ENCODE measurements at places on chromosomes 11 and 22. TPM values are rescaled to one million over a fixed set of nuclear protein-coding genes. Genes with fewer than 3 reads are reported as not detected.
A peak's percentile ranks its signal among the peaks of the same experiment; 100 is the strongest.

GRCh38 chr22:49738006-49738405, 89.7 kb downstream of the BRD1 start:
- no peak for DNase-seq

- no peak for DNase-seq
These were observed 91.2 kb downstream of the RPS6KA4 start for GRCh38 chr11:64450168-64450560.

DNA sequence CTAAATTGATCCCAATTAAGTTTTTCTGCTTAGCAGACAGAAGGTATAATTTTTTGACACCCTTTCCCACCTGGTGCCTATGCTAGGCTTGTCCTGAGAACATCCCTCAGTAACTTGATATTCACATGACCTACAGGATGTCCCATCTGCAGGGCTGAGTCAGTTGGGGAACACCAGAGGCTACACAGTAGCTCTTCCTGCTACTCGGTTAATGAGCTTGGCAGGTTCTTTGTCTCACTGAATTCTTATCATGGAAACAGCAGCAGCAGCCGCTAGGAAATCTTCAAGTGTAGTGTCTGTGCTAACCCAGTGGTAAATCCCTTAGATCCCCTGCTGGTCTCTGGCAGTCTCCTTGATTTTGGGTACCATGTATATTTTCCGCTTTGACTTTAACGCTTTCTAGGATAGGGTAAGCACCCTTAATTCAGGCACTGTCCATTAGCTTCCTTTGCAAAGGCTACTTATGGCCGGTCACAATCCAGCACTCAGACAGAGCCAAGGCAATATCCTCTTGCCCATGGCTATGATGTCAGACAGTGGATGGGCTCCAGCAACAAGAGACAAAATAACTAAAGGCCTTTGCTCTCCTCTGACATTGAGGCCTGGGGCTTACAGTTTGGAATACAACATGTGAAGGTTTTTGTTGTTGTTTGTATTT, 8.5 kb downstream of the MRPL16 start:
- DNase-seq, result peak; percentile 69

GRCh38 chr11:126357055-126357962, 1.8 kb downstream of the ST3GAL4 start:
- DNase-seq, result no peak

DNA sequence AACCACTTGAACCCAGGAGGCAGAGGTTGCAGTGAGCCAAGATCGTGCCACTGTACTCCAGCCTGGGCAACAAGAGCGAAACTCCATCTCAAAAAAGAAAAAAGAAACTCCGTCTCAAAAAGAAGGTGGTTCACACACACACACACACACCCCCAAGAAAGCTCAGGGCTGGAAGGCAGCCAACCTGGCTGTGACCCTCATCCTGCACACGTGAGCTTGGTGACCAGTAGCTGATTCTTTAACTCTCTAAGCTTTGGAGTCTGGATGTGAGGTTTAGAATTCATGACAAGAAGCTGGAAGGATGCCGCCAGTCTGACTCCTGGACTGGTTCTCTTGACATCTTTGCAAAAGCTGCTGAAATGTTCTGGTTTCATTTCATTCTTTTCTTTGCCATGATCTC, 1.9 kb upstream of the RNH1 start:
- no peak for DNase-seq

DNA sequence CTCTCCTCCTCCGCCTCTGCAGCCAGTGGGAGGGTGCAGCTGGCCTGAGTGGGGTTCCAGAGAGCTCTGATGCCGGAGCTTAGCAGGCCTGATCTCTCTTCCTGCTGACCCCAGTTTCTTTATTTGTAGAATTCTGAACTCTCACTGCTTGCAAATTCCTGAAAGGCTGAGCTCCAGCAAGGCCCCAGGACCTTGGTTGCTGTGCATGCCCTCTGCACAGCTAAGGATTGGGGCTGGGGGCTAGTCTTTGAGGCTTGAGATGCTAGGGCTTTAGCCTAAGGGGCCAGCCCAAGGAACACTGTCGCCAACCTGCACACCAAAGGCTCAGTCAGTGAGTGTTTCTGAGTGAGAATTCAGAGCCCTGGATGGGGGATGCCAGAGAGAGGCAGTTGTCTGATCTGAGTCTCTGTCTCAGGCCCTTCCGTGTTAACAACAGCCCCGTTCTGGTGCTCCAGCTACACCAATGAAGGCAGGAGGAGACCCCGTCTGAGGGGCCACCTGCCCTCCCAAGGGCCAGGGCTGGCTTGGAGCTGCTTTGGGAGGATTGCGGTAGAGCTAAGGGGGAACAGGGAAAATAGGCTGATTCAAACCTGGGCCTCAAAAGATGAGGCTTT, 106.0 kb upstream of the LMO1 start:
- DNase-seq, result peak; percentile 34

DNA sequence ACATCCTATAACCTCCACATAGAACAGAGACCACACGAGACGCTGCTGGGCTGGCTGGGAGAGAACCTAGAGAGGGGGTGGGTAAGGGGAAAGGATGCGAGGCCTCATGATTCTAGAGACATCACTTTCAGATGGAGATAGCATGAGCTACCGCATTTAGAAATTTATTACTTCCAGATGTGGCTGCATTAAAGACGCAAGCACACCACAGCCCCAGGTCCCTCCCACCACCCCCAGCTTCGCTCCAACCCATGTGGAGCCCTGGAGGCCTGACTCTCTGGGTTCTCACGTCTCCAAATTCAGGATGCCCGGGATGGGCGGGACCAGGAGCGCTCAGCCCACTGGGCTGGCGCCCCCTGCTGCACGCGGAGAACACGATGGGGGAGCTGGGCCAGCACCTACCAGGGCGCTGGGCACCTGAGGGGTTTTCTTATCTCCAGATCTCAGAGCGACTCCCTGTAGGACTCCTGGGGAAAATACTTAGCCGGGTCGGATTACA, 13.6 kb downstream of the MRPL21 start:
- DNase-seq, result peak; percentile 87

- DNase-seq, result no peak
These were observed 89.7 kb downstream of the RELT start for GRCh38 chr11:73465871-73466270.

DNA sequence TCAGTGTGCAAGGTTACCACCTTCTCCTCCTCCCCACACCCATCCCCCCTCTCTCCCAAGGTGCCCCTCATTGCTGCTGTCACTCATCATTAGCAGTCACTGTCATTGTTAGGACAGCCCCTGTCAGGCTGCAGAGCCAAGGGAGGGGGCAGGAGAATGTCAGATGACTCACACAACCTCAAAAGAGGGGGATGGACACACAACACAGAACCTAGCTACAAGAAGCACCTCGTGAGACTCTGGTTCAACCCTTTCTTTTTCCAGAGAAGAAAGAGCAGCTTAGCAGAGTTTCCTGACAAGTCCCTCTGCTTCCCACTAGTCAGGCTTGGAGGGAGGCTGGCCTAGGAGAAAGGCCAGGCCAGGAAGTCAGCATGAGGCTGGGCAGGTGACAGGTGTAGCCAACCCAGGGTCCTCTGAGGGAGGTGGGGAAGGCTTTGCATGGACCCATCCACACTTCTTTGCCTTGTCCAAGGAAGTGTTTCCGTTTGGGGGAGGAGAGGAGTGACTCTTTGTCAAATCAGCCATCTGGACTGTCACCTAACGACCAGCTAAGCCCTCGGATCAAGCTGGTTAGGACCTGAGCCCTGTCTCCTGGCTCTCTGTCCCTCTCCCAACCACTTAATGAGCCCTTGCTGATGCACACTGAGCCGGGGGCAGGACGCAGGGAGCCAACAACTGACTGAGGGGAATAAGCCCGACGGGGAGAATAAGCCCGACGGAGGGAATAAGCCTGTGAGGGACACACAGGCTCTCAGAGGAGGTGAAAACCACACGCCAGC, 18.3 kb downstream of the ADORA2A start:
- DNase-seq, result peak; percentile 70

DNA sequence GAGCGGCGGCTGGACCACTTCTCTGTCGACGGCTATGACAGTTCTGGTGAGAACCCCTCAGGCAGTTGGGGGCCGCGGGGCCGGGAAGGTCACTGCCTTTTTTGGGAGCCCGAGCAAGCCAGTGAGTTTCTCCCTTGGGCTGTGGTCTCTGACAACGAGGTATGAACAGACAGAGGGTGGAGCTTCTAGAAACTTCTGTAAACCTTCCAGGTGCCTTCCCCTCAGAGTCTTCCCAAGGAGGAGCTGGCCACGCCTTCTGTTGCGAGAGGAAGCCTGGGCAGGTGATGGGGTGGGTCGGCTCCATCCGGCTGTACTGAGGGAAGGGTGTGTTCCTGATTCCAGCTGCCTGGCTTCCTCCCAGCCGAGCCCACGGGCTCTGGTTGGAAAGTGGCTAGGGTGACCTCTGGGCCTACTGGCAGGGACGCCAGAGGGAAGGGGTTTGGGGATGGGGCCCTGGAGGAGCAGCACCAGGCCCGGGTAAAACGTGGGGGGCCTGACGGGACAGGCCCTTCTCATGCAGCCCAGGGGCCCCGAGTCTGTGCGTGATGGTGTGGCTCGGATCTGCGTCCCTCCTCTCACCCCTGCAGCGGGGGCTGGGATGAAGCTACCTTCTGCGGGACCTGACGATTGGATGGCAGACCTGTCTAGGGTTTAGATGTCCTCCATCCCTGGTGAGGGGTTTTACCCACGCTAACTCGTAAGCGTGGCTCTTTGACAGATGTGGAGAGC, 110.8 kb downstream of the KCNQ1OT1 start:
- DNase-seq, result no peak

DNA sequence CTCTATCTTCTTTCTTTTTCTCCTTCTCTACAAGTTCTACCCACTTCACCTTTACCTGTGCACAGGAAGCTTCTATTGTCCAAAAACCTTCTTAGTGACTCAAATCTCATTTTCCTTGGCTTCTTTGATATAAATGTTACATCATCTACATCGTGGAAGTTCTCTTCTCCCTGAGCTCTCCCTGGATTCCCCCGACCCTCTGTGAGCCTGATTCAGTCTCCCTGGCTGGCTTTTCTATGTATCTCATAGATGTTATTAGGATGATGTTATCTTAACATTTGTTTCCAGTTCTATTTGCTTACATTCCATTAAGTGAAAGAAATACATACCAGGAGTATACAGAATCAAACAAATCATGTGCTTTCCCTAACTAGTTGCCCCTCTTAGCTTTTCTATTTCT, 235.8 kb upstream of the PITPNB start:
- DNase-seq, result no peak

GRCh38 chr11:96062134-96062533, 138.2 kb upstream of the MTMR2 start:
- no peak for DNase-seq

DNA sequence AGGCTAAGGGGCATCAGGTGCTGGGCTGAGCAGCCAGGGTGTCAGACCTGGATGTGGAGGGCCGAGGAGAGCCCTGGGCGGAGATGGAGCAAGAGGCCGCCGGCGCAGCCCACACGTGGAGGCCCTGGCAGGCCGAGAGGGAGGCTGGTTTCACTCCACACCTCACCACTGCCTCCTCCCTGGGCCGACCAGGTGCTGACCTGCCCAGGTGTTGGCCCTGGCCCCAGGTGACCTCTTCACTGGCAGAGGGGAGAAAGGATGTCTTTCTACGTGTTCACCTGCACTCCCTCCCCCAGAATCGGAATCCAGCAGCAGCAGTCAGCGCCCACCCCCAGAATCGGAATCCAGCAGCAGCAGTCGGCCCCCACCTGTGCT, 781 bp downstream of the ANO9 start:
- DNase-seq, result no peak

GRCh38 chr11:28922386-28922981, 814.3 kb downstream of the METTL15 start:
- peak; percentile 65 for DNase-seq

GRCh38 chr11:83088965-83089364, 17.3 kb upstream of the RAB30 start:
- DNase-seq, result no peak

- DNase-seq, result no peak
These were observed 1786.5 kb upstream of the RAG2 start for GRCh38 chr11:38384568-38384967.

GRCh38 chr11:120335908-120336640, at the start of gene ARHGEF12:
TSS of gene ARHGEF12 (plus strand) at chr11:120336413. CDS start at chr11:120337244, 831 bp downstream.
- DNase-seq, result peak; percentile 97

GRCh38 chr22:19517171-19517500, 7.1 kb downstream of the CLDN5 start:
- DNase-seq, result peak; percentile 35

GRCh38 chr11:79762279-79762921, 321.6 kb upstream of the TENM4 start:
- no peak for DNase-seq

- DNase-seq, result peak; percentile 89
These were observed 11.1 kb downstream of the GRK2 start for GRCh38 chr11:67277231-67277961.

DNA sequence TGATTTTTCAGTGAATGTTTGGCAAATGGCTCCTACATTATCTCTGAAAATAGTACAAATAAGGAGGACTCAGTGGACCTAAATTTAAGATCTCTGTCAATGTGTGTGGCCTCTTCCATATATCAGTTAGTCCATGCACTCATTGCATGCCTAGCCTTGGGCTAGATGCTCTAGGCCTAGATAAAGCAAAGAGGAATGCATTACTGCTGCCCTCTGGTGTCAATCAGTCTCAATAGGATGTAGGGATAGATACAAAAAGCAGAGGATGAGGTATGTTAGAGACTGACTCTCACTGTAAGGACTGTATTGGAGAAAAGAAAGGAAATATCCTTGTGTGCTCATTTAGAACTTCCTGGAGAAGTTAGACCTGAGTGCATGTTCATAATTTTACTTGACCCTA, 42.0 kb downstream of the MS4A2 start:
- peak; percentile 72 for DNase-seq

DNA sequence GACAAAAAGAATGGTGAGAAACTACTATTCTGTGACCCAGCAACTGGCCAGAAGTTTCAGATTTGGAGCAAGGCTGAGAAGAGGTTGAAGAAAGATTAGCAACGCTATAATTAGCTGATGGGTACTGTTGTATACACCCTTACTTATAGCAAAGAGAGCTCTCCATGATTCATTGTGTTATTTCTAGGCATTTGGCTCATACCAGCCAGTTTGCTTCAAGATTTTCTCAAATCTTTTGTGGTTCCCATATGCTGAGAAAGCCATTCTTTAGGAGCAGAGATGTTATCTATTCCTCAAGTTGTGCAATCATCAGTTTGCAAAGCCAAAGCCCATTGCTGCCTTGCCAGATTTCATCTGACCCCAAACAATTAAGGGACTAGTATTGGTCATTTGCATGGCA, 179.4 kb downstream of the ETS1 start:
- DNase-seq, result no peak

GRCh38 chr11:10305964-10306918, 1.4 kb downstream of the ADM start:
- DNase-seq, result peak; percentile 78

GRCh38 chr11:134509381-134510232, 97.6 kb upstream of the B3GAT1 start:
- peak; percentile 38 for DNase-seq

- DNase-seq, result no peak
These were observed 3.0 kb upstream of the RFPL3 start for GRCh38 chr22:32354360-32355351.

SYT12 gene
- 0.47 TPM for total RNA-seq

DCHS1 gene
- 12.1 TPM for total RNA-seq

C22orf23 gene
- total RNA-seq, result 0.29 TPM

SYT13 gene
- total RNA-seq, result 9.3 TPM

SLC6A5 gene
- not detected for total RNA-seq

SAA4 gene
- not detected for total RNA-seq

SLC22A8 gene
- not detected for total RNA-seq

YPEL1 gene
- 33.1 TPM for total RNA-seq

IRAG1 gene
- 6.5 TPM for total RNA-seq

RIMBP3C gene
- total RNA-seq, result 0.53 TPM

ZNF280B gene
- total RNA-seq, result 10.6 TPM

TSSK2 gene
- not detected for total RNA-seq

EMID1 gene
- total RNA-seq, result 36.1 TPM

MRGPRF gene
- 3.2 TPM for total RNA-seq

DDI1 gene
- total RNA-seq, result not detected

PIH1D2 gene
- total RNA-seq, result 2.0 TPM

MPZL3 gene
- total RNA-seq, result 4.2 TPM

Measured in endodermal cell (in vitro differentiated cells).